ENCODE measurements at places on chromosomes 2 and 18. TPM values are rescaled to one million over a fixed set of nuclear protein-coding genes. Genes with fewer than 3 reads are reported as not detected.
A peak's percentile ranks its signal among the peaks of the same experiment; 100 is the strongest.

DNA sequence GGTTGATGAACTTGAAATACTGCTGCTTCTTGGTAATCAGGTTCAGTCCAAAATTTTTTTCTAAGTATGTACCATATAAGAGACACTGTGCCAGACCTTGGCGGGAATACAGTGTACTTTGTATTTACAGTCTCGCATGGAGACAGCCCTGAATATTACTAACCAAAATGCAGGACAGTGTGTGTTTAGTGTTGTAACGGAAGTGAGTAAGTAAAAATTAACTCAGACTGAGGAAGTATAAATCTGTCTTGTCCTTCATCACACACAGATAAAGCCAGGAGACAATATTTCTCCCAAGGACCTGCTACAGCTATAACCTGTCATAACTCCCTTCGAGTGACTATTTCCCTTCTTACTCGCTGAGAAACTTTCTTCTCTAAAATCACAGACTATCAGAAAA, 76.9 kb downstream of the ACTR3 start:
- H3K27me3 ChIP-seq: no peaks in the 10 kb centered on the region
- H3K4me1 ChIP-seq: peaks cover 8% of the 10 kb centered on the region
- peak; percentile 50 for DNase-seq
- no peak overlapping the region for H3K27ac ChIP-seq

The CTAGE1 gene
- total RNA-seq: under 0.01 TPM

GRCh38 chr18:62332431-62332830, 7.3 kb downstream of the TNFRSF11A start:
- H3K4me3 ChIP-seq: no peak overlapping the region
- peaks cover 44% of the 10 kb centered on the region for H3K27me3 ChIP-seq
- no peak overlapping the region for H3K27ac ChIP-seq
- peaks cover 10% of the 10 kb centered on the region for H3K4me1 ChIP-seq
- DNase-seq: no peak
- H3K36me3 ChIP-seq: no peaks in the 10 kb centered on the region

DNA sequence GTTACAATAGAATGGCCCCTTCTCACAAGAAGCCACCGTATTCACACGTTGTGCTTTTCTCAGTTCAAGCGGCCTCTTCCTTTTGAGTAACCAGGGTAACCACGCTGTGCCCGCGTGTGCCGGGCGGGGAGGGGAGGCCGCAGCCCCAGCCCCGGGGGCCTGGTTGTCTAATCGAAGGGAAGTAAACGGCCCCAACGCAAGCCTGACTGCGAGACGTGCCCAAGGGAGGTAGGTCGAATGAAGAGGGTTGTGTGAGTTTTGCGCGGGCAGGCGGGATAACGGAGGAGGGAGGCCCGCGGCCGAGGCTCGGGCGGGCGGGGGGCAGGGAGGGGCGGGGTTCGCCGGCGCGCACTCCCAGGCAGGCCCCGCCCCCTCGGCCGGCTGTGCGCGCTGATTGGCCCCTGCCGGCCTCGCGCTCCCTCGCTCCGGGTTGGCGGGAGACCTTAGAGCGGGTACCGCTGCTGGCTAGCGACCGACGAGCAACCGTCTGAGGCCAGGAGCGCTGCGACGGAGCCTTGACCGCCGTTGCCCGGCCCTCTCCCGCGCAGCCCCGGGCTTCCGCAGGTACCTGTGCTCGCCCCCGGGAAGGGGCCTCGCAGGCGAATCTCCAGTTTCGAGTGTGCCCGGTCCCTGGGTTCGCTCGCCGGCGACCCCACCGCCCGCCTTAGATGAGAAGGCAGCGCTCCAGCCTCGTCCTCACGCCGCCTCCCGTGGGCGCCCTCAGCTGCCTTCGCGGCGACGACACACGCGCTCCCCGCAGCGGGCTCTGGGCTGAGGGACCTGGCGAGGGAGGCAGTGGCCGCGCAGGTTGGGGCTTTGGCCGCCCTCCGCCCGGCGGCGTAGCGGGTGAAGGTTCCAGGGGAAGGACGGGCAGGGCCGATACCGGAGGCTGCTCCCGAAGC, at the start of gene SPDYA:
Gene SPDYA (plus strand): TSS at position 451 of the 902 bp plus-strand sequence. CDS start 5,181 bp downstream, outside the sequence.
- no peaks in the 10 kb centered on the region for H3K4me1 ChIP-seq
- DNase-seq: peak; percentile 36
- peaks cover 3% of the 10 kb centered on the region for H3K36me3 ChIP-seq
- peak within 1 kb of the TSS; percentile 30 for H3K27ac ChIP-seq

GRCh38 chr2:144712550-144712940, 192.6 kb upstream of the ZEB2 start:
- H3K4me1 ChIP-seq: peaks cover 4% of the 10 kb centered on the region
- peak overlapping the region; percentile 55 for H3K27ac ChIP-seq
- no peak overlapping the region for H3K4me3 ChIP-seq
- no peaks in the 10 kb centered on the region for H3K36me3 ChIP-seq
- peak; percentile 43 for DNase-seq
- no peaks in the 10 kb centered on the region for H3K27me3 ChIP-seq

DNA sequence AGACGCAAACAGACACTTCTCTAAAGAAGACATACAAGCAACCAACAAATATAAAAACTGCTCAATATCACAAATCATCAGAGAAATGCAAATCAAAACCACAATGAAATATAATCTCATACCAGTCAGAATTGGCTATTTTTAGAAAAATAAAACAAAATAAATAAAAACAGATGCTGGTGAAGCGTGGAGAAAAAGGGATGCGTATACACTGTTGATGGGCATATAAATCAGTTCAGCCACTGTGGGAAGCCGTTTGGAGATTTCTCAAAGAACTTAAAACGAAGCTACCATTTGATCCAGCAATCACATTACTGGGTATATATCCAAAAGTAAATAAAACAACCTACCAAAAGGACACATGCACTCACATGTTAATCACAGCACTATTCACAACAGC, 206.2 kb downstream of the HNMT start:
- H3K27me3 ChIP-seq: no peaks in the 10 kb centered on the region
- no peak for DNase-seq
- no peaks in the 10 kb centered on the region for H3K4me1 ChIP-seq

- H3K27me3 ChIP-seq: no peaks in the 10 kb centered on the region
- H3K36me3 ChIP-seq: no peaks in the 10 kb centered on the region
- DNase-seq: no peak
- no peak overlapping the region for H3K27ac ChIP-seq
- H3K4me3 ChIP-seq: no peak overlapping the region
- H3K4me1 ChIP-seq: no peaks in the 10 kb centered on the region
Observed at GRCh38 chr2:149873936-149874335, 286.4 kb upstream of the MMADHC start.

The REG3G gene
- total RNA-seq: not detected

DNA sequence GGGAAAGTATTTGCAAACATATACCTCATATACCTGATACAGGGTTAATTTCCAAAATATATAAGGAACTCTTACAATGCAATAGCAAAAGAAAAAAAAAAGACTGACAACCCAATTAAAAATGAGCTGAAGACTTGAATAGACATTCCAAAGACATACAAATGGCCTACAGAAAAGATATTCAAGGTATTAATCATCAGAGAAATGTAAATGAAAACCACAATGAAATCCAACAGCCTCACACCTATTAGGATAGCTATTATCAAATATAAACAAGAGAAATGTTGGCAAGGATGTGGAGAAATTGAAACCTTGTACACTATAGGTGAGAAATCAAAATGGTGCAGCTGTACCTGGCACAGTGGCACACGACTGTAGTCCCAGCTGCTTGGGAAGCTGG, 25.7 kb downstream of the NR4A2 start:
- H3K4me1 ChIP-seq: no peaks in the 10 kb centered on the region
- no peak for DNase-seq
- H3K27me3 ChIP-seq: no peaks in the 10 kb centered on the region
- no peaks in the 10 kb centered on the region for H3K36me3 ChIP-seq
- no peak overlapping the region for H3K4me3 ChIP-seq

GRCh38 chr2:233838251-233838650, 16.1 kb downstream of the HJURP start:
- H3K27ac ChIP-seq: no peak overlapping the region
- peaks cover 13% of the 10 kb centered on the region for H3K36me3 ChIP-seq
- H3K4me1 ChIP-seq: peaks cover 2% of the 10 kb centered on the region
- DNase-seq: no peak
- H3K27me3 ChIP-seq: no peaks in the 10 kb centered on the region

DNA sequence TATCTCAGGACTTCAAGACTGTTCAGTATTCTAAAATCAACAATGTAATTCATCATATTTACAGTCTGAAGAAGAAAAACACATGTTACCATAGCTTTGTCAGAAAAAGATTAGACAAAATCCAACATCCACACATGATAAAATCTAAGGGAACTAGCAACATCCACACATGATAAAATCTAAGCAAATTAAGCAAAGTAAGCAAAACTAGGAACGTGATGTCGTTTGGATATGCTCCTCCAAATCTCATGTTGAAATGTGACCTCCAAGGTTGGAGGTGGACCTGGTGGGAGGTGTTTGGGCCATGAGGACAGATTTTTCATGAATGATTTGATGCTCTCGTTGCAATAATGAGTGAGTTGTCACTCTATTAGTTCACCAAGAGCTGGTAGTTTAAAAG, 717.3 kb upstream of the HS6ST1 start:
- no peak overlapping the region for H3K27ac ChIP-seq
- DNase-seq: no peak
- no peak overlapping the region for H3K4me3 ChIP-seq
- H3K27me3 ChIP-seq: no peaks in the 10 kb centered on the region
- no peaks in the 10 kb centered on the region for H3K4me1 ChIP-seq

DNA sequence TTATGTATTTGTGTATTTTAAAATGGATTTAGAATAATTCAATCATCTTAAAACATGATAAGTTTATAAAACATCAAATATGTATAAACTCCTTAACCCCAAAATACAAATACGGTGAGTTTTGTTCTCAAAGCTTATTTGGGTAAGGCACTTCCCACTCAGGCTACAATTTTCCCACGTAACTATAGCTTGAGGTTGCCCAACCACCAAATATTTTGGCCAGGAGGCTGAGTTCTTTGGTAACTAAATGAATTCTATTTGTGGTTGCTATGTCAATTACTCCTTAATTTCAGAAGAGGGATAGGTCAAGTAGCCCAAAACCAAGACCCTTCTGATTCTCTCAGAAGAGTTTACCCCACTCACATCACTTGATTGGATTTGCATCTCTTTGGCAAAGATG, 70.4 kb downstream of the MYL12B start:
- no peaks in the 10 kb centered on the region for H3K36me3 ChIP-seq
- H3K4me1 ChIP-seq: no peaks in the 10 kb centered on the region
- H3K4me3 ChIP-seq: no peak overlapping the region
- no peaks in the 10 kb centered on the region for H3K27me3 ChIP-seq

DNA sequence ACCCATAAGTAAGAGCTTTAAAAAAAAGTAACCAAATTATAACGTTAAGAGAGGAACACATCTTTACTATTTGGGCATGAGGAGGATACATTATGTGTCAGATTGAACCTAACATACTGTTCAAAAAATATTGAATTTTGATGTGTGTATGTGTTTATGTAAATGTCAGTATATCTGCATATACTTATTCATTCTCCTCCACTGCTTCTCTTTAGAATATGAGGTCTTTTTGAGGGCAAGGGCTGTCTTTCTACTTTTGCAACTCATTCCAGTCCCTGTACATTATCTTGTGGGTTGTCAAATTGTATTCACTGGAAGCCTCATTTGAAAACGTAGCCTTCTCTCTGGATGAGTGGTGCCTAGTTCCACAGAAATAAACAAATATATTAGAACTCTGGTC, 509.4 kb upstream of the HNMT start:
- DNase-seq: no peak
- H3K36me3 ChIP-seq: no peaks in the 10 kb centered on the region
- no peaks in the 10 kb centered on the region for H3K27me3 ChIP-seq
- H3K4me1 ChIP-seq: no peaks in the 10 kb centered on the region
- H3K27ac ChIP-seq: no peak overlapping the region

GRCh38 chr2:112159454-112159921, 21.3 kb downstream of the FBLN7 start:
- H3K27me3 ChIP-seq: no peaks in the 10 kb centered on the region
- H3K4me1 ChIP-seq: peaks cover 5% of the 10 kb centered on the region
- H3K4me3 ChIP-seq: no peak overlapping the region
- no peak overlapping the region for H3K27ac ChIP-seq

DNA sequence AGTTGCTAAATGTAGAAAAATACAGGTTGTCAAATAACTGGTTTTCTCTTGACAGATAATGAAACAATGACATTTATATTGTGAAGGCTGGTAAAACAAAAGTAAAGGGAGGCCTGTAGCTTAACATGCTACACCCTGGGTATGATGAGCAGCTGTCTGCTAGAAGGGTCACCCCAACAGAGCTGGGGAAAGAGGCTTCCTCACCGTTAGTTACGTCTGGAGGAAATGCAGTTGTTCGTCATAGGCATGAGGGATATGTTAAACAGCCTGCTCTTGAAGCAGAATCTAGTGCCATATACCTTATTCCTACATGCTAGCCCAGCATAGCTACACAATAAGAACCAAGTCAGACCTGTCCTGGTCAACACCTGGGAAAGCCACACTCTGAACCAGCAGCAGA, 49.9 kb downstream of the LPIN2 start:
- no peak overlapping the region for H3K4me3 ChIP-seq
- no peaks in the 10 kb centered on the region for H3K27me3 ChIP-seq
- no peak overlapping the region for H3K27ac ChIP-seq
- no peaks in the 10 kb centered on the region for H3K36me3 ChIP-seq
- DNase-seq: no peak

The SLC9A2 gene
- not detected for total RNA-seq

The ANKRD53 gene
- 0.54 TPM for total RNA-seq

DNA sequence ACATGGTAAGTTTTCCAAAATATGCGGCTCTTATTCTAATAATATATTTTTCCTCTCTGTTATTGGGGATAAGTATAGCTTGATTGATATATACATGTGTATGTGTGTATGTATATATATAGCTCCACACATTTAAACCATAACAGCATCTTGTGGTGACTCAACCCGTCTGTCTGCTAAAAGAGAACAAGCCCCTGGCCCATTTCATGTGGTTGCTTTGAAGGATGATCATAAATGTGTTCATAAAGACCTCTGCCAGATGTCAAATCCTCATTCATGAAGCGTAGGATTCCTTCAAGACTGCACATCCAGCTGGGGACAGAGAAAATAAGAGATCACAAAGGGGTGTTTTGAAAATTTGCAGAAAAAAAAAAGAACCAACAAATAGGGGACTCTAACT, 79.3 kb downstream of the RHOB start:
- H3K36me3 ChIP-seq: no peaks in the 10 kb centered on the region
- no peak overlapping the region for H3K27ac ChIP-seq
- peak; percentile 16 for DNase-seq

DNA sequence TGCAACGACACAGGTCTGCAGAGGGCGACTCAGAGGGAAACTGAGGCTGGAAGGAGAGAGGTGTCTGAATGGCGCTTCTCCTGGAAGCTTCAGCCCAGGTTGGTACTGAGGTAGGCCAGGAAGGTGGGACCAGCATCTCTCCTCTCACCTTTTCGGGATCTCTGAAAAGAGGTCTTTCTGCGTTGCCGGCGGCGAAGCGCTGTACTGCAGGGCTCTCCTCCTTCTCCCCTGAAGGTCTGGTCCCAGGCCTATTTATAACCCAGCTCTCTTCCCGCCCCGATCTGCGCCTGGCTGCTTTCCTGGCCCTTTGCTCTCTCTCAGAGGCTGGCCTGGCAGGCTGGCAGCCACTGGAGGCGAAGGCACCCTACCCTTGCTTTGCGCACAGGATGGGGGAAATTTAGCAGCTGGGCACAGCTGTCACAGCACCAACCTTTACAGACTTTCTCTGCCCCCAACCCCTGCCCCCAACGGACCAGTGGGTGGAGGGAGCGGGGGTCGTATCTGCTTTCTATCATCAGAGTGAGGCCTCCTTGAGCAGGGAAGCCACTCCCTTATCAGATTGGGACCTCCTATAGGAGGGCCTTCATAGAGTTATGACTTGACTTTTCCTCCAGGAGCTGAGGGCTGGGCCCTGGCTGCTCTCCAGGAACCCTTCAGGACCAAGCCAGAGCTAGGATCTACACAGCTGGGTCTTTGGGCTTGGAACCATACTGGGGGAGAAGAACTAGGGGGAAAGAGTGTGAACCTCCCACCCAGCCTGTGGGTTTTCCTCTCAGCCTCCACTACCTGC, 1.1 kb downstream of the DYSF start:
- no peak overlapping the region for H3K27ac ChIP-seq
- H3K4me1 ChIP-seq: peaks cover 5% of the 10 kb centered on the region
- DNase-seq: no peak
